ENCODE measurements at places on chromosomes 16 and 17.

GRCh38 chr17:56309897-56310296 lies 156.6 kb downstream of the ANKFN1 start:
- no peak for DNase-seq

GRCh38 chr16:5216441-5217080 lies 119.0 kb upstream of the EEF2KMT start:
- no peak for DNase-seq

- DNase-seq: no peak
Measured at GRCh38 chr17:30920282-30920681, 1.5 kb upstream of the ADAP2 start.

DNA sequence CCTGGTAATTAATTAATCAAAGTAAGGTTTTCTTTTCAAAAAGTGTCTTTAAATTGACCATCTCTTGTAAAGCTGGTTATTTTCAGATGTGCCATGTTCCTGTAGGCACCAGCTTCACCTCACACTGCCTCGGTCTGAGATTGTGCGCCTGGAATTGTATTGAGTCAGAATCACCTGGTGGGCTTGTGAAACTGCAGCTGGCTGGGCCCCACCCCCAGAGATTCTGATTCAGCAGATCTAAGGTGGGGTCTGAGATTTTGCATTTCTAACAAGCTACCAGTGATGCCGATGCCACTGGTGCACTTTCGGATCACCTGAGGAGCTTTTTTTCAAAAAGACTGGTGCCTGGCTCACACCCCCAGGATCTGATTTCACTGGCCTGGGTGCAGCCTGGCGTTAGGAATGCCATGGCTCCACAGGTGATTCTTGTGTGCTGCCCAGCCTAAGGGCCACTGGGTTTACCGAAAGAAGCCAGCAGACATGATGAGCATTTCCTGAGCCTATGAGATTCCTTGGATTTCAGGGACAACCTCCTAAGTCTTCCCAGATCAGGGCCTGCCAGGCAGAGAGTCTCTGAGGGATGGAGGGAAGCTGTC lies 59.2 kb upstream of the TOB1 start:
- DNase-seq: no peak

GRCh38 chr17:5621026-5621425 lies 36.7 kb upstream of the NLRP1 start:
- DNase-seq: no peak

GRCh38 chr16:25126820-25127232 lies 15.3 kb downstream of the LCMT1 start:
- peak; percentile 77 for DNase-seq

GRCh38 chr17:16915752-16916556 lies 56.0 kb downstream of the TNFRSF13B start:
- peak; percentile 49 for DNase-seq
